ENCODE measurements at places on chromosomes 3 and 15. TPM values are rescaled to one million over a fixed set of nuclear protein-coding genes. Genes with fewer than 3 reads are reported as not detected.

GFM1 gene
- total RNA-seq, result 55.0 TPM

TLR9 gene
- not detected for total RNA-seq

CDHR4 gene
- not detected for total RNA-seq

SAXO2 gene
- total RNA-seq, result 0.79 TPM

HYKK gene
- 3.9 TPM for total RNA-seq

MGLL gene
- total RNA-seq, result 71.8 TPM

NR2F2 gene
- 22.9 TPM for total RNA-seq

SLC28A1 gene
- 0.17 TPM for total RNA-seq

LTK gene
- 7.9 TPM for total RNA-seq

GPR15 gene
- not detected for total RNA-seq

GPR62 gene
- not detected for total RNA-seq

CKMT1A gene
- 6.5 TPM for total RNA-seq

NR1I2 gene
- total RNA-seq, result 0.14 TPM

CHRM5 gene
- not detected for total RNA-seq

MRAS gene
- 35.0 TPM for total RNA-seq

SLC24A5 gene
- not detected for total RNA-seq
